ENCODE measurements at places on chromosomes 11 and 22.

DNA sequence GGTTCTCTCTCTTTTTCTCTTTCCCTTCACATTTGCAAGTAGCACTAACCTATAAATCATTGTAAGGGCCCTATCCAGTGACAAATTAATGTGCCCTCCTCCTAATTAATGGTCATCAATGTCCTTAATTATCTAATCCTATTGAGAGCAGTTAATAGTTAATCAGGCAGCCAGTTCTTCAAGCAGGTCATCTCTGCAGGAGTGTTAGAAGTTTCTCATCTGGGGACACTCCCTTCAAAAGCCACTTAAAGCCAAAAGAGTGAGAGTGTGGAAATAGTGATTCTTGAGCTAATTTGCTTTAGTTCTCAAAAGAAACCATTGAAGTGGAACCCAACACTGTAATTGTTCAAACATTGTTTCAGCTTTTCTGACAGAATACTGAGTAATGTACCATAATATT is 141.6 kb downstream of the ELP4 start:
- no peak for DNase-seq

GRCh38 chr22:36368359-36368983 is 19.3 kb downstream of the MYH9 start:
- no peak for DNase-seq

DNA sequence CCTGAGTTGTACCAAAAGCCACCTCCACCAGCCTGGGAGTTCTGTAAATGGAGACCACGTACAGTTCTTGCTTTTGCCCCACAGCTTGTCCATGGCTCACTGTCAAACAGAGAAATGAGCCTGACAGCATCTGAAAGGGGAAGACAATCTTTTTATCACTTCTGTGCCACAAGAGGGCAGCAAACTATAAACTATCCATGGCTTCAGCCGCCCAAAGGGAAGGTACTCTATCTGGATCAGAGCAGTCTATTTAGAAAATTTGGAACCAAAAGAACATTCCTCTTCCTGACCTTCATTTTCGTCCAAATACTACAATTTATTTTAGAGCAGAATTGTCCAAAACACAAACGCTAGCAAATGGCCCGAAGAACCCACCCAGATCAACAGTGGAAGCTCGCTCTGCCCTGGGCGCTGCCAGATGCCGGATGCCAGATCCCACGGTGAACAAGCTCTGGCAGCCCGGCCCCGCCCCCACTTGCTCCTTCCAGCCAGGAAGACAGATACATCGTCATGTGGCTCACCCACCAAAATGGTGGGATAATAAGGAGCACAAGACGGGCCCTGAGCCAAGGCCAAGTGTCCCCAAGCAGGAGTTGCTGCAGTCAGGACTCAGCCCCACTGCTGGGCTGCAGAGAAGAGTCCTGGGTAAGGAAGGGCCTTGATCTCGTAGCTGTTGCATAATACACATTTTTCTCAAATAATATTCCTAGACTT is 23.9 kb upstream of the SCGB1A1 start:
- DNase-seq: no peak

GRCh38 chr11:61171907-61172306 is 10.7 kb upstream of the VPS37C start:
- no peak for DNase-seq

GRCh38 chr11:72245263-72245816 is 1.4 kb upstream of the PHOX2A start:
- DNase-seq: no peak

- no peak for DNase-seq
Observed at GRCh38 chr11:85407648-85408047, 219.5 kb downstream of the DLG2 start.

GRCh38 chr11:57619331-57619730 is 21.8 kb downstream of the SERPING1 start:
- DNase-seq: no peak

GRCh38 chr22:38733724-38734381 is 21.9 kb downstream of the SUN2 start:
- no peak for DNase-seq

DNA sequence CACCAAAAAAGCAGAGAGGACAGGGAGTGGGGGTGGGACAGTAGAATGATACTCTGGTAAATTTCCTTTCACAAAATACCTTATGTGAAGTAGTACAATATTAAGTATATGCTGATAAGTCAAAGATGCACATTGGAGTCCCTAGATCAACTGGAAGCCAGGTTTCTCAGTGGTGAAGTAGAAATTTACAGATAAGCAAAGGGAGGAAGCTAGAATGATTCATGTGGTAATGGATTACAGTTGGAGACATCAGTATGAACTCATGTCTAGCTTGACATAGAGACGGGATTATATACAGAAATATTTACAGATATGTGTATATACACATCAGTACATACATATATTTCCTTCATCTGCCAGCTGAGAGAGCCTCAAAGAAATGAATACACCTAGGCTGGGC is 21.5 kb downstream of the PLEKHB1 start:
- DNase-seq: no peak

GRCh38 chr11:5712507-5712906 is 22.9 kb downstream of the TRIM22 start:
- DNase-seq: no peak

DNA sequence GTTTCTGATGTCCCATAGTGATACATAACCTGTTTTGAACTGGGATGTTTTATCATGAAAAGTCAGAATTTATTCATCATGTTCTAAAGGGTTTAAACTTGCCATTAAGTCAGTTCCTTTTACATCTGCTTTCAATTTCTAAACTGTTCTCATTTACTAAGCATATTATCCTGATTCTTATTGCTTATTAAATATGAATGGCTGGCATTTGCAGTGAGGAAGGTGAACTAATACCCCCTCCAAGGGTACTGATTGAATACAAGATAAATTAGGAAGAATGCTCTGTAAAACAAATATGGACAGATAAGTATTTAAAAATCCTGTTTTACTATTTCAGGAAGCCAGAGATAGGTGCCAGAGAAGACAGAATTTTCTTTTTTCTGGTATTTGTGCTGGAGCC is 70.8 kb upstream of the HORMAD2 start:
- DNase-seq: no peak

DNA sequence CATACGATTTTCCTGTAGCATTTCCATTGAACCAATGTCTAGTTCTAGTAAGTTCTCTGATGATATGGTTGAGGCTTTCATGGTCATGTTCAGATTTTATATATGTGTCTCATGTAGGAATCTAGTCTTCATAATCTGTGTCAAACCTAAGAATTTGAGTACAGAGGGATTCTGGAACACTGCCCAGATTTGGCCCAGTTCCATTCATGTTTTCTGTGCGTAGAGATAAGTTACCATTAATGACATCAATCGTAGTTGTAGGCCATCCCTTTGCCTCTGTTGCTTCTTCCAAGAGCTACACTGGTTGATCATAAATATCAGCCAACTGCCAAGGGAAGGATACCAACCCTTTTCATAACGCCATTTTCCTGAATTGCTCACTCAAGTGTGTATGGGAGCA is 23.3 kb downstream of the ST3GAL4 start:
- DNase-seq: no peak

GRCh38 chr11:109865548-109866186 is 227.5 kb upstream of the ZC3H12C start:
- DNase-seq: no peak

DNA sequence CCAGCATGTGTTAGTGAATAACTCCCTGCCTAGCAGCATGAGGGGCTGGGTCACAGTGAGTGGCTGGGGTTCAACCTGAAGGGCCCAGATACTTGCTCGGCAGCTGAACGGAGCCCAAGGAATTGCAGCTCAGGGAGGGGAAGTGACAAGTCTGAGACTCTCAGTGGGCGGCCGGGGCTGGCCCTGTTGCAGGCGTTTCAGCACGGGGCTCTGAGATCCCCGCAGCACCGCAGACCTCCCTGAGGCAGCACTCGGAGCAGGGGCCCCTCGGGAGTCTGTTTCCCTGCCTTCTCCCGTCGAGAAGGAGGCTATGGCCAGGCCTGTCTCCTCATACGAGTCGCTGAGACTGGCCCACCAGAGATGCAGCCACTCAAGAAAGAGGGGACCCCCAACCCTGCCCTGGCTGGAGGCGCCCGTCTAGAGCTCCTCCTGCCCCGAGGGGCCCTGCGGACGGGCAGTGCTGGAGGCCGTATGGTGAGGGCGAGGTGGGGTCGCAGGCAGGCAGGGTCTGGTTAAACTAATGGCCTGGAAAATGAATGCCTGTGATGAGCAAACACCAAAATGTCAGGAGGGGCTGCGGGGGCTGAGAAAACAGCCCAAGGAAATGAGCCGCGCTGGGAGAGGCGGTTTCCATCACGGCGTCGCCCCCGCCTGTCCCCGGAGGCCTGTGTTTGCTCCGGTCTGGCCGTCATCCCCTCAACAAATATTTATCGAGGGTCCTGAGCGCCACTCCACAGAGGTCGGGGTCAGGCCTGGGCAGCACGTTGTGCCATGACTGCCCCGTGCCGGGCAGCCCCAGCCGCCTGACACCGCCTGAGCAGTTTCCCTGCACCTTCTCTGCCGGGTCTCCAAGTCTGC is 9.3 kb downstream of the TSSC4 start:
- no peak for DNase-seq

DNA sequence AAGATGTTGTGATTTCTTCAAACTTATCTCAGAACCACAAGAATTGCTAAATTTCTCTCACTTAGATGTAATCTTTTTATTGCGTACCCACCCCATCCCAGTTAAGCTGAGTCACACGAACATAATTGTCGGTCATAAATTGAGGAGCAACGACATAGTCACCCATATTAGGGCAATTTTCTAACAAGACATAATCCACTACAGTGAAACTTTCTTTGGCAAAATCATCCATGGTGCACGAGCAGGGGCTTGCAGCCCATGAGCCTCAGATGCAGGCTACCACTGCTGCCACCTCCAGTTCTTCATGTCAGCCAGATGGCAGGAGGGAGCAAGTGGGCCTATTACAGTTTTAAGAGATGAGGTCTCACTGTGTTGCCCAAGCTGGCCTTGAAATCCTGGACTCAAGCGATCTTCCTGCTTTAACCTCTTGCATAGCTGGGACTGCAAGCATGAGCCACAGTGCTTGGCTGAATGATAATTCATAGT is 70.3 kb upstream of the GRK2 start:
- no peak for DNase-seq

DNA sequence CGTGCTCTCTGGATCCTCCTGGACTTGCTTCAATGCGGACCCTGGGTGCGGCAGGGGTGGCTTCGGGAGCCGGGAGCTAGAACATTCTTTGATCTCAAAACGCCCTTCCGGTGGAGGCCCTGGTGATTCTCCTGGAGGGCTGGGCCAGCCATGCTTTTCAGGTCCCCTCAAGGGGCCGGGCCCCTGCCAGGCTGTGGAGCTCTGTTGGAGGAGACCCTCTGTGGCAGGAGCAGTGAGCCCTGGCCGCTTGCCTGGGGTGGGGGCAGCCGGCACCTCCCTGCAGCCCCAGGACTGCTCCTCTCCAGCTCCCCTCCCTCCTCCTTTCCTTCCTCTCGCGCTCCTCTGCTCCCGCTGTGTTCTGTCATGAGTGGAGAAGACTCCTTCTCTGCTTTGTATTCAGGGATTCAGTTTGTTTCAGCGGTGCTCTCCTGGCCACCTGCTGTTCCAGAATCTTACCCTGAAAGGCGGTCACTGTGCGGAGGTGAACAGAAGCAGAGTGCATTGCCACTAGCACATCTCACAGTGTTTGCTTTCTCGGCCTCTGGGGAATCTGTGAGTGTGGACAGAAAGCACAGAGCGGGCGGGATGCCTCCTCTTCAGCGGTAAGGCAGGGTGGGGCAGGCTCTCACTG is 289.1 kb downstream of the TBC1D22A start:
- DNase-seq: no peak

DNA sequence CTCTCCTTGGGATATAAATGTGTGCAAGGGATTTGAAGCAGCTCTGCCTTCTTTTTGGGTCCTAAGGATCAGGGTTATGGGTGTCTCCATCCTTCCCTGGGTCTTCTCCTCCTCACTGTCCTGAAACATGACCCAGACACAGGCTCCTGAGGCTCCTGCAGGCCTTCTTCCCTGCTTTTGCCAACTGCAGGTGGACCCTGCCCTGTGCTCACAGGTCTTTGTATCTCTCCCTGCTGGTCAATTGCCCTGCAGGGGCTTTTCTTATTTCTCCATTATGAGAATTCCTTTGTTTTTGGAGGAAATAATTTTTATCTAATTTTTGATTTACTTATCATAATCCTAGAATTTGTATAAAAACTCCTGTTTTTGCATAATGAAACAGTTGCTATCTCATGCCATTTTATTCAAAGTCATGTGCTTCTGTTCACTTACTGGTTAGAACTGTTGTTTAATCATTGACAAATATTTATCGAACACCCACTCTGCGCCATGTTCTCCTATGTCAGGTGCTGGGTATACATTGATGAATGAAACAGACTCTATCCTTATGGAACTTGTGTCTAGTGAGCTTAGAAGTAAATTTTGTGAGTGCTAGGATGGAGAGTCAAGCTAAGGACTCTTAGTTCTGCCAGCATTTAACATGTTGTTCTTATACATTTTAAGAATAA is 89.7 kb upstream of the TOP3B start:
- no peak for DNase-seq

DNA sequence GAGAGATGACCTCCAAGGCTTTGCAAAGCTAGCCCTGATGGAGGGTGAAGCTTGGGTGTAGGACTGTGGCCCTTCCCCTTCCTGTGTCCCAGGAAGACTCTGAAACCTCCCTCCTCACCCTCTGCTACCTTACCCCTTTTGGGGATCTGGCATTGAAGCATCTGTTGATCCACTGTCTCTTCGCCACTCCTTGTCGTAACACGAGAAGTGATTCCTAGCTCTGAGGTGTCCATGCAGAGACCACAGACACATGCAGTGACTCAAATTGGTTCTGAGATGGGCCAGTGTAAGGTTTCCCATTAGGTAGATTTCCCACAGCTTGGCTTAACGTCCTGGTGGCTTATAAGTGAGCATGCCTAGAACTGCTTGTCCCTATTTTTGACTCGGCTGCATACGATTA is 101.4 kb downstream of the ZBTB16 start:
- DNase-seq: no peak

DNA sequence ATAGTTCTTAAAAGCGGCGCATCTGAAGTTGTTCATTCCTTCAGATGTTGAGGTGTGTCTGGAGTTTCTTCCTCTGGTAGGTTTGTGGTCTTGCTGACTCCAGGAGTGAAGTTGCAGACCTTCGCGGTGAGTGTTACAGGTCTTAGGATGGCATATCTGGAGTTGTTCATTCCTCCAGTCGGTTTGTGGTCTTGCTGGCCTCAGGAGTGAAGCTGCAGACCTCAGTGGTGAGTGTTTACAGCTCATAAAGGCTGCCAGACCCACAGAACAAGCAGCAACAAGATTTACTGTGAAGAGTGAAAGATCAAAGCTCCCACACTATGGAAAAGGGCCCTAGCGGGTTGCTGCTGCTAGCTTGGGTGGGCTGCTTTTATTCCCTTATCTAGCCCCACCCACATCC is 201.7 kb upstream of the PDGFD start:
- no peak for DNase-seq

GRCh38 chr22:19065929-19066328 is 56.3 kb downstream of the DGCR2 start:
- no peak for DNase-seq

All from esophagus squamous epithelium (tissue), 5 donors.